ENCODE measurements at places on chromosomes 5 and 9.

DNA sequence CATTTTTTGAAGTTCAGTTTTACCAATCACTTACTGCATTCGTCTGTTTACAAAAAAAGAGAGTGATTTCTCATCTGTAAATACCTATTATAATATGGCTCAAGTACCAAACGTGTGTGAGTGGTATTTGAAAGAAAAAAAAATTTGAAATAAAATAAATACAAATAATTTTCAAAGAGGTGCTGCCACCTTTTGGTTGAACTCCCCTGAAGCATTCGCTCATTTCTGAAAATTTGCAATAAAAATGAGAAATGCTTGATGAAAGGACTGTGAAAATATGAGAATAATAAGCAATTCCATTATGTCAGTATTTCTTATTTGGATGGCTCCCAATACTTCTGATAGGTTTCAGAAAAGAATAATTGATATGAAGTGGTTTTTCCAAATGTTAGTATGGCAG lies 409.9 kb downstream of the CTNND2 start:
- DNase-seq = no peak

DNA sequence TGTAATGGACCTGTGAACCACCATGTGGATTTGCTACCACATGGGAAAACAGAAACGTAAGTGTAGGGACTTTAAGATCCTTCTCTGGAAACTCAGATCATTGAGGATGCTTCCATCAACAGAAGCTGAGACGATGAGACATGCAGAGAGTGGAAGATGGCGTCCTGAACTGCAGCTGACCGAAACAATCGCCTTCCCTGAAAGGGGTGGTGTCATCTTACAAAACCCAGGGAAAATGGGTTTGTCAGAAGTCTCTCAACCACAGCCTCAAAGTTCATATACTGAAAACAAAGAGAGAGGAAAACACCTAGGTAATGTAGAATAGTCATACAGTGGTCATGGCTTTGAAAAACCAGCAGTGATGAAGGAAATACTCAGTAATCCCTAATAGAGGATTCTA lies 6.6 kb upstream of the PTPN3 start:
- DNase-seq = no peak

DNA sequence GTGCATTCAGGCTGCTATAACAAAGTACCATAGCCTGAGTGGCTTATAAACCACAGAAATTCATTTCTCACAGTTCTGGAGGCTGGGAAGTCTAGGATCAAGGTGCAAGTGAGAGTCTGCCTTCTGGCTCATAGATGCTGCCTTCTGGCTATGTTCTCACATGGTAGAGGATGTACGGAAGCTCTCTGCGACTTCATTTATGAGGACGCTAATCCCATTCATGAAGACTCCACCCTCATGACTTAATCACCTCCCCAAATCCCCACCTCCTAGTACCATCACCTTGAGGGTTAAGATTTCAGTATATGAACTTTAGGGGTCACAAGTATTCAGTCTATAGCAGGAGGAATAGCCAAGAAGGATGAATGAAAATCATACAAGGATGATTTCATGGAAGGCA lies 37.3 kb upstream of the KCNIP1 start:
- DNase-seq = no peak

DNA sequence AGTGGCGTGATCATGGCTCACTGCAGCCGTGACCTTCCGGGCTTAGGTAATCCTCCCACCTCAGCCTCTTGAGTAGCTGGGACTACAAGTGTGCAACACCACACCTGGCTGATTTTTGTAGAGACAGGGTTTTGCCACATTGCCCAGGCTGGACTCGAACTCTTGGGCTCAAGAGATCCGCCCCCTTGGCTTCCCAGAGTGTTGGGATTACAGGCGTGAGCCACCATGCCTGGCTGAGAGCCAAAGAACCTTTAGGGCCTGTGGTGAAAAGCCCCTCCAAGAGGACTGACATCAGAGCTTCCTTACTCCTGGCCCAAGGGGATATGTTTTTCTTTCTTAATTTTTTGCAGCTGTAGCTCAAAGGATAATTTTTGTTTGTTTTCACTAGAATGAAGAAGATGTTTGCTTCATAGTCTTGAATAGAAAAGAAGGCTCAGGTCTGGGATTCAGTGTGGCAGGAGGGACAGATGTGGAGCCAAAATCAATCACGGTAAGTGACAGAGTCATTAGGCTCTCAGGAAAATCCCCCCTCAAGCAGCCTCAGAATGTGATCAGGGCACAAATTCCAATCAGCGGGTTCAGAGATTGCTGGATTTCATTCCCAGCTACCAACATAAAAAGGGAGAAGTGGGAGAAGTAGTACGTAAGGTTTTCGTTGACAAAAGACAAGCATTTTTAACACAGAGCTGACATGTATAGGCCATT lies 77.1 kb downstream of the GOLPH3 start:
- no peak for DNase-seq

GRCh38 chr5:9468060-9468388 lies 77.9 kb downstream of the SEMA5A start:
- DNase-seq = no peak

DNA sequence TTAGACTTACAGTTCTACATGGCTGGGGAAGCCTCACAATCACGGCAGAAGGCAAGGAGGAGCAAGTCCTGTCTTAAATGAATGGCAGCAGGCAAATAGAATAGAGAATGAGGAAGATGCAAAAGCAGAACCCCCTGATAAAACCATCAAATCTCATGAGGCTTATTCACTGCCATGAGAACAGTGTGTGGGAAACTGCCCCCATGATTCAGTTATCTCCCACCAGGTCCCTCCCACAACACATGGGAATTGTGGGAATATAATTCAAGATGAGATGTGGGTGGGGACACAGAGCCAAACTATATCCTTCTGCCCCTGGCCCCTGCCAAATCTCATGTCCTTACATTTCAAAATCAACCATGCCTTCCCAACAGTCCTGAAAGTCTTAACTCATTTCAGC lies 367.1 kb downstream of the MED10 start:
- no peak for DNase-seq

DNA sequence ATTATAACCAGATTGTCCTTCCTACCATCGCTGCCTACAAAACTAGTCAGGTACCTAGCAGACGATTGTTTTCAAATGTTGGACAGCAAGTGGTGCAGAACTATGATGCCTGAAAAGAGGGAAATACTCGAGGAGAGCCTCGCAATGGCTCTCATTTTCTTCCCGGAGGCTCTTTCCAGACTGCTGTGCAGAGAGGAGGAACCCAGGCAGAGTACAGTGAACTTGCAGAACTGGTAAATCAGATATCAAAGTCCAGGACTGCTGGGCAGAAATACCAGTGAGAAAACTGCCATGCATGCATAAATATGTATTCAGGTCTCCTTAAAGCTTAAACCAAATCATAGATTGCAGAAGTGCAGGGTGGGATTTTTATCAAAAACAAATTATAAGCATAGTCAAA lies 26.4 kb upstream of the UGT3A1 start:
- no peak for DNase-seq
